ENCODE measurements at places on chromosomes 2 and 18. TPM values are rescaled to one million over a fixed set of nuclear protein-coding genes. Genes with fewer than 3 reads are reported as not detected.
A peak's percentile ranks its signal among the peaks of the same experiment; 100 is the strongest.

DNA sequence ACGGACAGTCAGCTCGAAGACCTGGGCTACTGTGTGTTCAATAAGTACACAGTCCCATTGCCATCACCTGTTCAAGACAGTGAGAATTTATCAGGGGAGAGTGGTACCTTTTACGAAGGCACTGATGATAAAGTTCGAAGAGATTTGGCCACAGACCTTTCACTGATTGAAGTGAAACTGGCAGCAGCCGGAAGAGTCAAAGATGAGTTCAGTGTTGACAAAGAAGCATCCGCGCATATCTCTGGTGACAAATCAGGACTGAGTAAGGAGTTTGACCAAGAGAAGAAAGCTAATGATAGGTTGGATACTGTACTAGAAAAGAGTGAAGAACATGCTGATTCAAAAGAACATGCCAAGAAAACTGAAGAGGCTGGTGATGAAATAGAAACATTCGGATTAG lies 76.9 kb upstream of the UNC80 start:
- H3K4me3 ChIP-seq, result no peak overlapping the region
- no peak overlapping the region for H3K27ac ChIP-seq
- H3K36me3 ChIP-seq, result no peaks in the 10 kb centered on the region
- no peak for DNase-seq
- no peaks in the 10 kb centered on the region for H3K4me1 ChIP-seq

DNA sequence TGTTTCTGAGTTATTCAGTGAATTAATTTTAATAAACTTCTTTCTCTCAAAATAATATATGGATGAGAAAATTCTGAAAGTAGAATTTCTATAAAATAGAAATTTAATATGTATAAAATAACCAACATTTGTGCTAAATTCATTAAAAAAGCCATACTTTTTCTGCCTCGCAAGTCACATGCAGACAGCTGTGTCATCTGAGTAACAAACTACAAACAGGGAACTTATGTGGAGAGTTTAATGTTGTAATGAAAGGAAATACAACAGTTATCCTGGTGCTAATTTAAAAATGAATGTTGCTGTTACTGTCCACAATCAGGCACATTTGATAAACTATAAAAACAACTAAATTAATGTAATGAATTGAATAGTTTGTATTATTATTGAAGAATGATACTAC lies 22.2 kb downstream of the RMDN2 start:
- no peaks in the 10 kb centered on the region for H3K4me1 ChIP-seq
- peaks cover 5% of the 10 kb centered on the region for H3K27me3 ChIP-seq
- no peak overlapping the region for H3K4me3 ChIP-seq

Gene LGALSL
- 2.5 TPM for total RNA-seq

Gene NEURL3
- 0.75 TPM for total RNA-seq

- H3K36me3 ChIP-seq, result no peaks in the 10 kb centered on the region
- no peak for DNase-seq
- no peaks in the 10 kb centered on the region for H3K27me3 ChIP-seq
Observed at GRCh38 chr2:200159829-200160781, 146.4 kb upstream of the SPATS2L start.

Gene DAPL1
- total RNA-seq, result not detected

GRCh38 chr2:10285191-10285555 lies 17.5 kb upstream of the HPCAL1 start:
- H3K36me3 ChIP-seq, result no peaks in the 10 kb centered on the region
- no peak for DNase-seq
- H3K27me3 ChIP-seq, result peaks cover 8% of the 10 kb centered on the region
- peaks cover 7% of the 10 kb centered on the region for H3K4me1 ChIP-seq

- H3K4me1 ChIP-seq, result no peaks in the 10 kb centered on the region
- H3K27ac ChIP-seq, result no peak overlapping the region
- peaks cover 3% of the 10 kb centered on the region for H3K27me3 ChIP-seq
- no peak for DNase-seq
Observed at GRCh38 chr2:42895134-42895790, 102.9 kb upstream of the HAAO start.

GRCh38 chr18:13371689-13372418 lies 153.3 kb downstream of the LDLRAD4 start:
- no peak for DNase-seq
- H3K4me1 ChIP-seq, result peaks cover 67% of the 10 kb centered on the region
- H3K4me3 ChIP-seq, result no peak overlapping the region
- no peaks in the 10 kb centered on the region for H3K36me3 ChIP-seq
- H3K27me3 ChIP-seq, result peaks cover 7% of the 10 kb centered on the region
- H3K27ac ChIP-seq, result peak overlapping the region; percentile 13

DNA sequence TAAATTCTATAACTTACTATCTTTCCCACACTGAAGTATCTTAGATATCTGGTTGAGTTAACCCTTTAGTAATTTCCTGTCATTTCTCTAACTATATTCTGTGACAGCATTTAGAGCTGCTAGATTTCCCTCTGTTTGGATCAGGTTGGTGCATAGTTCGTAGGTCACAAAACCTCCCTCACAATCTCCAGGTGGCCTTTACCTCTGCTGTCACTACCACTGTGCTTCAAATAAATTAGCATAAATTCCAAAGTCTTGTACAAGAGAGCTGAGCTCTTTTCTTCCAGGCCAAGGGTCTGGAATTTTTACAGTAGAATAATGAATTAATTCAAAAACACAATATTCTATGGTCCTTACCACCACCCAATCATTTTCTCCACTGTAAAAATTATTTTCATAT lies 739.7 kb downstream of the ERBB4 start:
- DNase-seq, result no peak
- no peaks in the 10 kb centered on the region for H3K36me3 ChIP-seq
- H3K27me3 ChIP-seq, result no peaks in the 10 kb centered on the region
- no peaks in the 10 kb centered on the region for H3K4me1 ChIP-seq

DNA sequence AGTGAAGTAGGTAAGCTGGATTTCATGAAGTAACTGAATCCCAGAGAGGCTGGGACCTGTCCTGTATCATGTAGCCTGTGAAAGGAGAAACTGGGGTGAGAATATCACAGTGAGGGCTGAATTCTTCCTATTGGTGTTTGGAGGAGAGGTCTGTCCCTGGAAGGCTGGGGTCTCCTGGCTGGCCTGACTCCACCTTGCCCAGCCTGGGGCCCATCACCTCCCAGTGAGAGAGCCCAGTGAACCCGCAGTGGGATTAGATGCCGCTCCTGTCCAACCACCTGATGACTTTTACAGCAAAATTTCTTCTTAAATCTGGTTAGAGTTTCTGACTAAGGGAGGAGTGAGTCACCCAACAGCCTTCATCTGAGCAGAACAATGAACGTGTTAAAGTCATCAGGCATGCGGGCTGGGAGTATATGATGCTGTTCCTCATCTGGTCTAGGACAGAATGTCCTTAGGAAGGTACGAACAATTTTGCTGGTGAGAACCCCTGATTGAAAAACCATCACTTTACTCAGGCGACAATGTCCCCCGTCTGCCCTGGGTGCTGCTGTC lies 152.9 kb downstream of the LPIN1 start:
- H3K4me1 ChIP-seq, result no peaks in the 10 kb centered on the region
- no peak overlapping the region for H3K27ac ChIP-seq
- H3K4me3 ChIP-seq, result no peak overlapping the region

All from activated T-helper 1 cell treated with anti-CD3 and anti-CD28 coated beads, Interleukin-12 subunit alpha, Interleukin-12 subunit beta, Interleukin-2, Interleukin-4 antibody, amounts not matched to agents 30 ng/mL and 10 ng/mL and 1 ng/mL, durations not matched to agents 14 hours and 24 hours and 36 hours (primary cell).